ENCODE measurements at places on chromosomes 7 and 10.

DNA sequence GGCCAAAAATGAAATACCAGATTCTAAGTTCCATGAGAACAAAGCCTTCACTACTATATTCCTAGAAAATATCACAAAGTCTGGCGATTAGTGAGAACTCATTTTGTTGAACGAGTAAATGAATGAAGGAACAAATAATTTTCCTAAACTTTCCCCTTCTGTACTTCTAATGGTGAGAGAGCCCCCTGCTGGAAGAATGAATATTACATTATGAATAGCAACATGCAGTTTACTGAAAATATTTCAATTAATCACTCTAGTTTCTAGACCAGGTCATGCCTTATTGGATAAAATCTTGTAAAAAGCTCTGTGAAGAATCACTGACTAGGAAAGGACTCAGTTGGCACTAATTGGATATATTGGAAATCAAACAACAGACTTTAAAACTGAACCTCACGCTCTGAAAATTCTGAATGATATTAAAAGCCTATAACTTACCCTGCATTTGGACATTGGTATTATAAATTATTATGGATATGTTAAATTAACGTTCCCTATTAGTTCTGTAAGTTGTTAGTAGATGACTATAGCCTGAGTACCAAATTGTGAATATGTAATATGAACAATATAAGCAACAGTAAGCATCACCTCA is 32.4 kb upstream of the MTPN start:
- no peak for DNase-seq

- DNase-seq = no peak
Measured at GRCh38 chr10:124674768-124675222, 69.4 kb downstream of the FAM53B start.

DNA sequence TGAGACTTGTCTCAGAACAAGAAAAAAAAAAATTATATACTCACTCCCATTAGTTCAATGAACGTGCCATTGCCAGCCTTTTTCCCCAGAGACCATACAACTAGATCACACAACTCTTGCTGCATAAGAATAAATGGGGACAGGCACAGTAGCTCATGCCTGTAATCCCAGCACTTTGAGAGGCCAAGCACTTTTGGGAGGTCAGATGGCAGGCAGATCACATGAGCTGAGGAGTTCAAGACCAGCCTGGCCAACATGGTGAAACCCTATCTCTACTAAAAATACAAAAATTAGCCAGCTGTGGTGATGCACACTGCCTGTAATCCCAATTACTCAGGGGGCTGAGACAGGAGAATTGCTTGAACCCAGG is 13.6 kb downstream of the PDLIM1 start:
- DNase-seq = no peak

DNA sequence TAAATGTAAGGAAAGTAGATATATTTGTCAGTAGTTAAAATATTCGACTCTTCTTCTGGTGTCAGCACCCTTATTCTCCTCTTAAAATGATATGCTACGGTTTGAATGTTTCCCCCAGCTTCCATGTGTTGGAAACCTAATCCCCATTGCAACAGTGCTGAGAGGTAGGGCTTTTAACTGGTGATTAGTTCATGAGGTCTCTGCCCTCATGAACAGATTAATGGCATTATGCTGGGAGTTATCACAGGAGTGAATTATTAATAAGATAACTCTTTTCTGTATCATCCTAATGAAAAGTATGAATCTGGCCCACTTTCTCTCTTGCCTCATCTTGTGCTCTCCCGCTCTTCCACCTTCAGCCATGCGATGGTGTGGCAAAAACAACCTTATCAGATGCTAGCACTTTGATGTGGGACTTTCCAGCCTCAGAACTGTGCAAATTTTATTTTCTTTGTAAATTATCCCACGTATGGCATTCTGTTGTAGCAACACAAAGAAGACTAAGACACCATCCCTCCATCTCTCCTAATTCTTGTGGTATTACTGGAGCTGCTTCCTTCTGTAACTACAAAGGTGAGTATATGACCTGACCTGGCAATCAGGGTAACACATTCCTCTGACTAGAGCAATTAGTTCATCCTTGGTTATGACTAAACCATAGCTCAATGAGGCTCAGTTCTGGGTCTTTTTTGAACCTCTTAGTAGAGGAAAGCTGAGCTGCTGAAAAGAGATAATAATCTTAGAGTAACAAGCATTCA is 171.1 kb upstream of the TMEM196 start:
- DNase-seq = no peak

DNA sequence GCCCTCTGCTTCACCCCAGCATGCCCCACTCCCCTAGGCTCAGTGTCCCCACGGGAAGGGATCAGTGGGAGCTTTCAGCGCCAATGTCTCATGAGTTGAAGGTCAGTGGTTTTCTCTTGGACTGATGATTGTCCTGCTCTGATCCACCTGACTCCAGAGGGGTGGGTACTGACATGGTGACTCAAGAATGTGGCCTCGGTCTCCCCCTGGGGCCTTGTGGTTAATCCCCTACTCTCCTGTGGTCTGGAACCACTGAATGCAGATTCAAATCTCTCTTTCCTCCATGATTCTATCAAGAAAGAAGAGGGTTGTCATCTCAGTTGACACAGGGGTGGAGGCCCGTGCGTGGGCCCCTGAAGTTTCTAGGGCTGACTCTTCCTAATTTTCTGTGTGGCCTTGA is 176.9 kb downstream of the RPS24 start:
- DNase-seq = no peak

DNA sequence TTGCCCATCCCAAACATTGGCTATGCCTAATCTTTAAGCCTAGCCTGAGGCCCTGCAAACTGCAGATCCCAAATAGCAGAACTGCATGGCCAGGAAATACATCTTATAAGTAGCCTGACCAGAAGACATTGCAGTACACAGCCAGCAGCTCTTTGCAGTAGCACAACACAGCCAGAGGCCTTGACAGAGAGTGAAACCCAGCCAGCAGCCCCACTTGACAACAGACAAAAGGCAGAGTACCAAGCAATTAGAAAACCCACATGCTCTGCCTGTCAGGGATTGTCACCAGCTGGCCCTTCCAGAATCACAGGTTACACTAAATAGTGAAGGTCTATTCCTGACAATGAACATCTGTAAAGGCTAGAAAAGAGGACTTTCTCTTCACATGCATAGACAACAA is 242.8 kb upstream of the TMEM72 start:
- DNase-seq = no peak

GRCh38 chr7:11374629-11375028 is 401.0 kb downstream of the PHF14 start:
- no peak for DNase-seq

- DNase-seq = no peak
Measured at GRCh38 chr7:6615723-6616555, 529 bp downstream of the ZNF853 start.

DNA sequence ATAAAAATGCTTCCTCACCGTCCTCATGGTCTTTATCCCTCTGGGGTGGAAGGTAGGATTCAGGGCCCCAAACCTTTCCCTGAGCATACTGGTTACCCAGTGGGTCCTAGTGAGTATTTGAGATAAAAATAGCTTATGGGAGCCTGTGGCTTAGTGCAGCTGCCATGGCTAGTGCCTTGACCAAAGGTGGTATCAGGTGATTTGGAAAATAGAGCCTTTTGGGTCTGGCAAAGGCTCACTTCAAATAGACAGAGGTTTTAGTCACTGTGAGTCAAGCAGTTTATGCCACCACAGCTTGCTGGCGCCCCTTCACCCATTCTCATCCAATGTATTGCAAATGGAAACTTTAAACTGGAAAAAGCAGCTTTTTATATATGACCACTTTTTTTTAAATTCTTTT is 30.4 kb downstream of the PLAU start:
- no peak for DNase-seq

DNA sequence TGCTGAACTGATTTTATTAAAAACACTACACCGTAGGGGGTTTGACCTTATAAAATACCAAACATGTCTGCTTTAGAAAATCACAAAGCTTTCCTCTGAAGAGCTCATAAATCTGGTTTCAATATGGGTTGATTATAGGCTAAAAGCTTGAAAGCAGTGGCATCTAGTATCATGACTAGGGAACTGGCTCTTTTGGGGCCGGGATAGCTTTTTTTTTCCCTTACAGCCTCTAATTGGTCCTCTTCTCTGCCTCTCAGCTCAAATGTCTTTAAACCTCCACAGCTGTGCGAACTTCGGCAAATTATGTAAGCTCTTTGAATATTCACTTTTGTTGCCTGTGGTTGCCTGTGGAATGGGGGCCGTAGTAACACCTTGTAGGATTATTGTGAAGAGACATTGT is 8.4 kb downstream of the BAMBI start:
- no peak for DNase-seq

Data from stimulated activated CD4-positive, alpha-beta T cell treated with anti-CD3 and anti-CD28 coated beads, Interleukin-2, amount 100 ng/mL, for 4 hours (primary cell).